BJ (cell line): ENCODE measurements at places on chromosomes 2 and 18. TPM values are rescaled to one million over a fixed set of nuclear protein-coding genes. Genes with fewer than 3 reads are reported as not detected.

- no peak for DNase-seq
Observed at GRCh38 chr2:185012643-185013042, 414.3 kb downstream of the ZNF804A start.

DNA sequence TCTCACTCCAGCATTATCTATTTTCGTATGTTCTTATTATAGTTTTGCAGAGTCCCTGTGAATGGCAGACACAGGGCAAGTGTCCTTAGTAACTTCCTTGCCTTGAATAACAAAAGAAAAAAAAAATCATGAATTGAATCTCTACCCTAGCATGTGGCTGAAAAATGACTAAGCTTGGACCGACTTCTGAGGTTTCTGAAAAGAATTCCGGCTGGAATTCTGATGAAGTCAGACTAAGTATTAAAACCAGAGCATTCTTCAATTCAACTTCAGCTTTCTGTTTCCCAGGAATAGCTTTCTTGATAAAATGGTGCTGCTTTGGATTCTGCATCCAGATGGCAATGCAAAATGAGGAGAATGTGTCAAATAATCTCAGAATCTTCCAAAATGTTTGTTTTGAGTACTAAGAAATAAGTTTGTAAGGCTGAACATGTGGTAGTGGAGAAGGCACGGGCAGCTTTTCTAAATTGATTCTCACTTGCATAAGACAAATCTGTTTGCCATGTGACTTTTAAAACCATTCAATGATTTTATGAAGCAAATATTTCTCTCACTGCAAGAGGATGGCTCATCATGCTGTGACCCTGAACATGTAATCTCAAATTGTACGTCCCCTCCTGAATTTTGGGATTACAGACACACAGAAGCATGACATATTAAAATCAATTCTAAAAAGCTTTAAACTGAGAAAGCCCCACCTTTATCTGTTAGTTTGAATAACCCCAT is 1462.8 kb upstream of the LRRTM1 start:
- no peak for DNase-seq

DNA sequence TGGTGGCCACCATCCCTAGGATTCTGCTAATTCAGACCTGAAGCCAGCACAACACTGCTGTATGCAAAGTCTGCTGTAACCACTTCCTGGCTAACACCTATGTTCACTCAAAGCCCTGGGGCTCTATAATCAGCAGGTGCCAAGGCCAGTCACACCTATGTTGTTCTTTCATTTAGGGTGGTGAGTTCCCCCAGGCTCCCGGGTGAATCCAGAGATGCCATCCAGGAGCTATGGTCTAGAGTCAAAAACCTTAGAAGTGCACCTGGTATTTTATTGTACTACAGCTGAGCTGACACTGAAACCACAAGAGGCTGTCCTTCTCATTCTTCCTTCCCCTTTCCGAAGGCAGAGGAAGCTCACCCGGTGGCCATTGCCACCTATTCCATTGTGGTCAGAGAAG is 46.2 kb upstream of the CCDC141 start:
- no peak for DNase-seq

The SERPINB5 gene
- not detected in 2 replicates for polyA plus RNA-seq

GRCh38 chr2:71743995-71744675 is 290.8 kb downstream of the DYSF start:
- no peak for DNase-seq

DNA sequence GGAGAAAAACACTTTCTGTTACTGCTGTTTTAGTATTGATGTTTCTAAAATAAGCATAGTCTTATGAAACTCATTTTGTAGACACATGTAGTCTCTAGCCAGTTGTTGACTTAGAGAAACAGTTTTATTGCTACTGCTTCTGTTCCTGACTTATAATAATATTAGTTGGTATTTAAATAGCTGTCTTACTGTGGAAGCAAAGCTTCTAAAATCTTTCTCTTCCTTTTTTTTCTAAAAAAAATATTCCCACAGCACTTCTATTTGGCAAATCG is 121.8 kb downstream of the MTX2 start:
- no peak for DNase-seq

The INHBB gene
- polyA plus RNA-seq, result 3.3 and 3.9 TPM in 2 replicates

The IHH gene
- polyA plus RNA-seq, result 0.05 TPM in 2 replicates

DNA sequence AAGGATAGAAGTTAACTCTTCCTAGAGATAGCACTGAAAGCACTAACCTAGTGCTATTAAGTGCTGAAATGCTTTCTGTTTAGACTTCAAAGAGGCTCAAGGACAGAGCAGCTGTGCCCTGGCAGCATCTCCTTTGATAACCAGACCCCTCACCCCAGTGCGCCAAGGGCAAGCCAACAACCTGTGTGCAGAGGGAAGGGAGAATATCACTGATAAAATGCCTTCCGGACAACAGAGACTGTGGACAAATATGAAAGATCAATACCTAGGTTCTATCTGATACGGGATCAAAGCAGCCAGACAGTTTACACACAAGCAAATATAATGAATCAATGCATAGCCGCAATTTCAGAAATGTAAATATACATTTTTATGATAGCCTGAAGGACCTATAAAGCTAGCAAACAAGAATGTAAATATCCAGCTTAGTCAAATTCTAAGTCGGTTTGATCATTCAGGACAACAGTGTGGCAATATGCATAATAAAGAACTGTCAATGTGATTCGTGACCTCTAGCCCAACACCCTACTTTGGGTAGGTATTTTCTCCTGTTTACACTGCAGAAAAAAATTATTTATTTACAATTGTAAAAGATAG is 91.8 kb upstream of the RFX8 start:
- DNase-seq, result no peak

- no peak for DNase-seq
Observed at GRCh38 chr2:134375935-134376334, 122.1 kb downstream of the MGAT5 start.

GRCh38 chr2:221629468-221629867 is 57.4 kb upstream of the EPHA4 start:
- peak; percentile 54 for DNase-seq

DNA sequence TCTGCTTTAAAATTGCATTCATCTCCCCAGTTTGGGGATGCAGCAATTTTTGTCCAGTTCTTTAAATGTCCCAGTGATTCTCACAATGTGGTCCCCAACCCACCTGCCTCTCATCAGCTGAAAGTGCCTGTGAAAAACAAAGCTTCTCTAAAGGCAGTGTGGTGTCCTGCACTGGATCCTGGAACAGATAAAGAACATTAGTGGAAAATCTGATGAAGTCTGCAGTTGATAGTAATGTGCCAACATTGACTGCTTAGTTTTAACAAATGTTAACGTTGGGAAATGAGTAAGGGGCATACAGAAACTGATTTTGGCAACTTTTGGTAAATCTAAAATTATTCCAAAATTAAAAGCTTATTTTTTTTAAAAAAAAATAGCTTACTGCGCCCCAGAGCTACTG is 9.3 kb downstream of the FZD5 start:
- no peak for DNase-seq

The MOGAT1 gene
- polyA plus RNA-seq, result not detected in 2 replicates
